ENCODE measurements at places on chromosomes 5 and 9.

DNA sequence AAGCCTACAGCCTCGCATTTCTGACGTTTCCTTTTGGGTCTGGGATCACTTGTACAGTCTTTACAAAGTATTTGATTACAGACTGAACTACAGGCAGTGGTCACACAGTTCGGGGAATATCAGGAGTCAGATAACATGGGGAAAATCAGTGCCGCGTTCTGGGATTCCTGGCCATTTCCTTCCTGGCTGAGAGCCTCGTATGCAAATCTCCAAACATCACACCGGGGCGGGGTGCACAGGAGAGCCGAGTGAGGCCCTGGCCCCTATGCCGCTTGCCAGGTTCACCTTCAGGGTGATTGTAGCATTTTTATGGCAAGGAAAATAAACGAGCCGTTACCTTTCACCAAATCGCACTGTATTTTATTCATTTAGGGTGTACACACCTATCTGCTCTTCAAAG, 29.6 kb upstream of the SLC9A3 start:
- no peak for DNase-seq

GRCh38 chr9:113152699-113153098, 1.9 kb downstream of the SLC31A2 start:
- DNase-seq, result no peak

GRCh38 chr9:88990041-88990728, 1.1 kb upstream of the S1PR3 start:
- DNase-seq, result no peak

DNA sequence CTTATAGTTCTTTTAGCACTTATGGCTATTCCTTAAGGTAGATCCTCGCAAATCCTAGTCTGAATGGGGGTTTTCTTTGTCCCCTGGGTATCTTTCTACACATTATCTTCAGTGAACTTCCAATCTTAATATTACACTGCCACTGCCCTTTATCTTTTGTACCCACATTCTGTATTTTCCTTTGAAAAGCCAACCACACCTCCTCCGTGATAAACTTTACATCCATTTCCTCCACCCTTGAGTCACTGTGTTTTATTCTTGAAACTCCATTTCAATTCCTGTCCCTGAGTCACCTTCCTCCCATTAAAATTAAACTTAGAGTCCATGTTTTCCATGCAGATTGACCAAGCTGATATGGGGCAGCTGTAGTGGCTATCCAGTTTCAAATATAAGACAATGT, 43.2 kb upstream of the RICTOR start:
- DNase-seq, result no peak

GRCh38 chr9:38017885-38018186, 51.2 kb downstream of the SHB start:
- DNase-seq, result no peak

DNA sequence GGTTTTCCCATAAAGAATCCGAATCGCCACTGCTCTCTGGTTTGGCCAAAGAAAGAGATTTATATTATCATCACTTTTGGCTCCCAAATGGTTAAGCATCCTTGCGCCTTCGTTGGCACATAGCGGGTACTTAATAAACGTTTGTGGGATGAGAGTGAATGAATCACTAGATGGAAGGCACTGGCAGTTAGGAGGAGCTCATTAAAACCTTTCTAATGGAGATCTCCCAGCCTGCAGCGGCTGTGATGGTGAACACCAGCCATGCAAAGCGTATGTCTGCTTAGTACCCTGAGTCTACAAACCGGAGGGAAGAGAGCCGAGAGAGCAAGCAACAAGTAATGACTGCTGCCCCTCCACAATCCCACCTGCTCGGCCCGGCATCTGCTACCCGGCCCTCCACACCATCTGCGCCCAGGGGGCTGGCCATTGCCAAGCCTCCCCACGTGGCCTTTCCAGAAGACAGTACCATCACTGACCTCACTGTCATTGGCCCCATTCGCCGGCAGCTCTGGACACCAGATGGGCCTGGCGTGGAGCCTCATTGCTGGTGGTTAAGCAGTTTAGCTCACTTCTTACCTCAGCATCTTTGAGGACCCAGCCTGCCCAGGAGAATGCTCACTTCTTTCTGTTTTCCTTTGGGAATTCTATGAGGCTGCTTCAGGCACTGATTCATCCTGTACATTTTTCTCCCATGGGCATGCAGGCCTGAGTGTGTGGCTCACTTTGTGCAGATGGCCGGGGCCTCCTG, 39.3 kb upstream of the ANKRD33B start:
- DNase-seq, result no peak

DNA sequence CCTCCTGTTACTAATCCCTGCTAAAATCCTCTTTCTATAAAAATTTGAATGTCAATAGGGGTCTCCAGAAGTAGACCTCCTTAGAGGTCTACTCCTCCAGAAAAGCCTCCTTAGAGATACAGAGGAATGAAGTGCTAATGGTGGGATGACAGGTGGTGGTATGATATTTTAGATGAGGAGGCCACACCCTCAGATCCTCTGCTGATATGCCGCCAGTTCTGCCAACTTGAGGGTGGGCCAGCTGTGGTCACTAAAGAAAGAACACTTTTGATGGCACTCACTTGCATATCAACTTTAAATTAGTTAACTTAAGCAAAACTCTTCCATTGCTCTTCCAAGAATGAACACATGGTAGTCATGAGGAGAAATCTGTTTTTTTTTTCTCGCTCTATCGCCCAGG, 16.9 kb upstream of the UBAP2 start:
- no peak for DNase-seq

DNA sequence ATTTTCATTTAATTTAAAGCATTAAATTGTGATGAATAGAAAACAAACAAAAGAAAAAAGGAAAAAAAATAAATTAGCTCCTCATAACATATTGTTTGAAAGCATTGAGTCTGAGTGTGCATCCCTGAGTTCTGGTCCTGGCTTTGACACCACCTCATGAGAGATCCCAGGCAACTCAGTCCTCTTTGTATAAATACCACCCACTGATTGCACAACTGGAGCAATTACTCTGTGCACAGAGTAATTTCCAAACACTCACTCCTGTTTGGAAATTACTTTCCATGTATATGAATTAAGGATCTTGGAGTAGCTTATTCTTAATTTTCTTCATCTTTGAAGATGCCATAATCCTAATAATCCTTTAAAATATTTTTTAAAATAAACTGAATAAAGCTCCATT, 59.4 kb upstream of the C5orf46 start:
- no peak for DNase-seq

- DNase-seq, result no peak
Measured at GRCh38 chr5:105544300-105544699, 1981.7 kb upstream of the NUDT12 start.

GRCh38 chr5:149264439-149265067, 7.1 kb upstream of the AFAP1L1 start:
- peak; percentile 21 for DNase-seq

DNA sequence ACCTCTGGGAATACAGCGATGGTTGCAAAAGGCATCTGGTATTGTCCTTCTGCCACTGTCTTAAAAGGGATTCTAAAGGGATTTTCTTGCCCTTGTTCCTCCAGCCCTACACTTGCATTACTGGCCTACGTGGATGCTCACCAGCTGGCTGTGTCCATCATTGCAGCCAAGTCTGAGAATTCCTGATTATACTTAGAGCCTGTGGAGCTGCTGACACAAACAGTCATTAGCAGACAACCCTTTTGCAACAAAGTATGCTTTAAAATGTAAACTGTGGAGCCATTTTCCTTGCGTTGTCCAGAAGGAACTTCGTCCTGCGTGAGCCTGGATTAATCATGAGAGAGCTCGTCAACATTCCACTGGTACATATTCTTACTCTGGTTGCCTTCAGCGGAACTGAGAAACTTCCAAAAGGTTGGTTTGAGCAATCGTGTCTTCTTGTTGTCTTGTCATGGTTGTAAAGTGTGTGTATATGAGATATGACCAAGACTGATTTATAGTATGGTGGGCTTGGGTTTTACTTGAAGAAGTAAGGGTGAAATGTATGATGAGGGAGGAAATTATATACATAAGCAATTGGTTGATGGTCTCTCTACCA, at the start of gene MUSK:
MUSK (plus strand) TSS at position 222 of the 598 bp plus-strand sequence; CDS start at position 336, 114 bp downstream.
- DNase-seq, result no peak

GRCh38 chr5:137666461-137666850, 69.4 kb downstream of the KLHL3 start:
- DNase-seq, result no peak

- no peak for DNase-seq
Measured at GRCh38 chr5:177520271-177520670, 3.5 kb upstream of the DDX41 start.

DNA sequence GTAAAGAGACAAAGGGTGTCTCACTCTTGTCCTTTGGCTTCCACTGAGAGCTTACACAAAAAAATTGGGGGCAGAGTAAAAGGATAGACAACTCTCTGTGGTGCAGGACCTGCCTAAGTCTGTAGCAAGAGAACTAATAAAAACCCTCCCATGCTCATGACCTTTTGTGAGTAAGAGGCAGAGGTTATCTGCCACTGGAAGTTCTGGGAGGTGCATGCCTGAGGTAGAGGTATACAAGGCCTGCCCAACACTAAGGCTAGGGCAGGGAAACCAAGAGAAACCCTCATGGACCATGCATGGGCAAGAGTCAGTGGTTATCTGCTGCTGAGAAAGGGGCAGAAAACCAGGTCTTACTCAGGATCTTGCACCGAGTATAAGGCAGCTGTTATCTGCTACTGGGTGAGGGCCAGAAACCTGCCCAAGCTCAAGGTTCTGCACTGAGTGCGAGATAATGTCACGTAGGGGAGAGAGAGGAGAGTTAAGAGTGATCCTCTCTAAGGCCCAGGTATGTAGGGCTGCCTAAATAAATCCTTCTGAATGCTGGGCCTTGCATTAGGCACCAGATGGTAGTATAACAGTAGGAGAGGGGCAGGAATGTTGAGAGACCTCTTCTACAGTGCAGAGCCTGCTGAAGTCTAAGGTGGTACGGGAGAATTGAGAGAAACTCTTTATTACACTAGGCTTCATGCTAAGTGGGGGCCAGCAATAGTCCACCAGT, 143.4 kb downstream of the MACROH2A1 start:
- no peak for DNase-seq

GRCh38 chr9:134055981-134056461, 11.8 kb downstream of the BRD3 start:
- DNase-seq, result no peak

- no peak for DNase-seq
Measured at GRCh38 chr9:3541206-3541605, 15.4 kb upstream of the RFX3 start.

- DNase-seq, result no peak
Measured at GRCh38 chr5:31106691-31107090, 86.8 kb upstream of the CDH6 start.

GRCh38 chr9:123678038-123678877, 251.7 kb downstream of the DENND1A start:
- no peak for DNase-seq

GRCh38 chr5:138722544-138723177, 30.6 kb upstream of the CTNNA1 start:
- no peak for DNase-seq

- DNase-seq, result no peak
Measured at GRCh38 chr9:132062806-132063205, 16.9 kb downstream of the MED27 start.

- DNase-seq, result no peak
Measured at GRCh38 chr5:173819521-173819920, 68.6 kb upstream of the CPEB4 start.

DNA sequence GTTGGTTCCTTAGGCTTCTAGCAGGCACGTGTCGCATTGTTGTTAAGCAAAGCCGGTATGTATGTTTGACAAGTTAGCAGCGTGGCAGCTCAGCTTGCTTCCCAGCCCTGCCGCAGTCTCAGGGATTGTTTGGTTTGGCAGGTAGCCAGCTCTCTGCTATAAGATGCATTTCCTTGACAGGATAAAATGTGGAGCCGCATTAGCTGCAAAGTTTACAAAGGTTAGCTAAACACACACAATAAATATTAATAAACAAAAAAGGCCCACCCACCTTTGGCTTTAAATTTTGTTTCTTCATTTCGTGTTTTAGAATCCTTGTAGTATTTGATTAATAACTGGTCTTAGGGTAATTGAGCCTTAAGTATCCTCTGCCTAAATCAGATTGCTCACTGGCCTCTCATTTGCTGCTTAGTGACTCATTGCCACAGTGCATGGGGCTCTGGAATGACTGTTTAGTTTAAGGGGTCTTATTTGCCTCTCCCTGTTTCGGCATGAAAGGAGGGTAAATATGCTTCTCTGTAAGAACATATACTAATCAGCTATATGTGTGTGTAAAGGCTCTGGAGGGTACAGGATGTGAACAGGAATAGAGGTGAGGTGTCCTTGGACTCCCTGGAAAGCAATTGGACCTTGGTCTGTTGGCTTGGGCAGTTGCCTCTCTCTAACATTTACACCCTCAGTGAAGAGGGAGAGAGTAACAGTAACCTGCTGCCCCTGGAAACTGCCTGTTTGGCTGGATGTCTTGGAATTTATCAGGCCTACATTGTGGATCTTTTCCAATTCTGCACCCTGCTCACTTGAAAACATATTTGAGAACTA, 122.0 kb downstream of the GDNF start:
- no peak for DNase-seq

DNA sequence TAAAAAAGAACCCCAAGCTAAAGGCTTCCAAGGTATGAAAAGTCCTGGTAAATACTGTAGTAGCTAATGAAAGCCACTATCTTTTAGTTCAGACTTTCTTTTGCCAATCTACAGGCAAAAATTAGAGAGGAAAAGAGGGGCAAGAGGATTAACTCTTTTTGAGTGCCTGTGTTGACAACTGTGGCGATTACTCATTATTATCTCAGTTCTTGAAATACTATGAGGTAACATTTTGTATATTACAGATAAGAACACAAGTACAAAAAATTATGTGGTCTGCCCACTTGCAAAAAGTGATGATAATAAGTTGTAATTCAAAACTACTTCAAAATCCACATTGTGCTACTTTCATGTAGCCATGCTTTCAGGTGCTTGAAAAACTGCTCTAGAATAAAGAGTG, 144.0 kb downstream of the DTWD2 start:
- DNase-seq, result no peak

- DNase-seq, result no peak
Measured at GRCh38 chr9:83964973-83965349, 15.1 kb downstream of the HNRNPK start.

DNA sequence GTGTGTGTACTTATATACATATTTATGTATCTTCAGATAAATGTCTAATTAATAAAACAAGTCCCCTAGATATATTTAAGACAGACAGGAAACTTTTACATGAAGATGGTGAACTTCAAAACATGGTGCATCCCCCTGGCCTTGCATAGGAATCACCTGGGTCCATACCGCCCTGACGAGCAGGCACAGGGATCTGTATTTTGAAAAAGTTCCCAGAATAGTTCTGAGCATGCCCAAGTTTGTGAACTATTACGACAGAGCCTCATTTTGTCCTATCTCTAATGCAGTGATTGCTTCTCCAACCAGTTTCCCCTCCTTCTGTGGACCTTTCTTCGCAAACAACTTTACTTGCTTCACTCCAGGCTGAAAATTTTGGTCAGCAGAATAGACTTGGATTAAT, 98.1 kb downstream of the APBA1 start:
- DNase-seq, result no peak

GRCh38 chr9:24500761-24501160, 44.9 kb downstream of the IZUMO3 start:
- DNase-seq, result no peak

- DNase-seq, result no peak
Measured at GRCh38 chr9:86486891-86487837, 133.0 kb upstream of the TUT7 start.

GRCh38 chr9:82489201-82489821, 500.7 kb downstream of the SPATA31D1 start:
- no peak for DNase-seq

- DNase-seq, result no peak
Measured at GRCh38 chr5:6603643-6604042, 29.2 kb downstream of the NSUN2 start.

Data from stimulated activated CD4-positive, alpha-beta T cell treated with anti-CD3 and anti-CD28 coated beads, Interleukin-1b, Interleukin-23, amount 100 ng/mL, for 1 hour (primary cell).